AG08396 (cell line): ENCODE measurements at places on chromosomes 7 and 10.
A peak's percentile ranks its signal among the peaks of the same experiment; 100 is the strongest.

DNA sequence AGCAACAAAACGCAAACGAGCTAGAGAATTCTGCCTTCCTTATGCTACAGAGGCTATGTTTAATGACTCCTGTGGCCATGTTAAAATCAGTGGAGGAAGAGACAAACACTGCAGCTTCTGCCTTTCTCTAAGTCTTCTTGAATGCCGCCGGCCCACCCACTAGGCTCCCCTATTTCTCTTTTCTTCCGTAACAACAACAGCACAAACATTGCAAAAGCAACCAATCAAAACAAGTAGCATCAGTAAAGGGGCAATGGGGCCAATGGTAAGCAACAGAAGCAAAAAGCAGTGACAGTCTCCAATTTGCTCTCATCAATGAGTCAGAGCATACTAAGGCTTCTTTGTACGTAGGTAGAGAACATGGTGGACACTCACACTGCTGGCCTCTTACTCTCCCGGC, 26.8 kb downstream of the DNAJC1 start:
- no peak for DNase-seq

DNA sequence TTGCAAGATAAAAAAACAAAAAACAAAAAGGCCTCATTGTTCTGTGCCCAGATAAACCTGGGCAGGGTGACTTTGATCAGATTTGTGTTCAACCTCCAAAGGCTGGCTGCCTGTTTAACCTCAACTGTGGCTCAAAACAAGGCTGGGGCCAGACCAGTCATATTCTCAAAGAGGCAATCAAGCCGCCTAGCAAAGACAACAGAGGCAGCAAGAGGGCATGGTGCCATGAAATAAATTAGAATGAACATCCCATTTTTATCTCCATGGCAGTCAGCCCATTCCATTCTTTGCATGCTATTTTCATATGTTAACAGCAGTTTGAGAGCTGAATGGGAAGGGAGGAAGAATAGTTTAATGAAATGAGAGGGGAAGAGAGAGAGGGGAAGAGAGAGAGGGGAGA, 1150.3 kb downstream of the TYW1 start:
- DNase-seq, result no peak

DNA sequence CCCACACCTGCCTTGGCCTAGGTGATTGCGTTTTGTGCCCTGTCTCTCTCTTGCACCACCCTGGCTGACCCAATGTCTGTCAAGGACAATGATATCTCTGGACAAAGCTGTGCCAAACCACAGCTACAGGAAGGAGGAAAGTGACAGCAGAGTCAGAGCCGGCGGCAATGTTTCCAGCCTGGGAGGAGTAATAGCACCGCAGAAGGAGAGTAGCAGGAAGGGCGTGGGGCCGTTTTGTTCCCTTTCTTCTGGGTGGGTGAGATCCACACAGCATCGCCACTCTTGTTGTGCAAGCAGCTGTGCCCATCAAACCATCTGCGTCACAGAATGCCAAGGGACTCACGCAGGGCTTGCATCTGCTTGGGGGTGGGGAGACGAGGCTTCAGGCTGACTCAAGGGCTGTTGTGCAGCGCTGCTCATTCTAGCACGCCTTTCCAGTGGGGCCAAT, 341.6 kb upstream of the AUTS2 start:
- DNase-seq, result no peak

DNA sequence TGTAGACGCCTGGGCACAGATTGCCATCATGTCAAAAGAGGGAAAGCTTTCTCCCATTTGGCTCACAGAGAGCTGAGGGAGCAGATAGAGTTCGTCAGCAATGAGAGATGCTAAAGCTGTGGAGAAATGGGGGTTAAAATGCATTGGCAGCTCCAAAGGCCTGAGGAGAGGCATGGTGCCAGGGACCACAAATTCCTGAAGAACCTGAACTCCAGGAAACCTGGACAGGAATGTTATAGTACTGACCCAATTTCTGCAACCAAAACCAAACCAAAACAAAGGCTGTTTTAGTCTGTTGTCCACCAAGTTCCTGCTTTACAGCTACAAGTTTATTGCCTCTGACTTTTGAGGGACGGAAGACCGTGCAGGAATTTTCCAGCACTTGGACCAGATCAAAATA, 575.7 kb downstream of the REEP3 start:
- DNase-seq, result no peak

- DNase-seq, result no peak
Observed at GRCh38 chr10:113843972-113844485, 9.9 kb downstream of the DCLRE1A start.

DNA sequence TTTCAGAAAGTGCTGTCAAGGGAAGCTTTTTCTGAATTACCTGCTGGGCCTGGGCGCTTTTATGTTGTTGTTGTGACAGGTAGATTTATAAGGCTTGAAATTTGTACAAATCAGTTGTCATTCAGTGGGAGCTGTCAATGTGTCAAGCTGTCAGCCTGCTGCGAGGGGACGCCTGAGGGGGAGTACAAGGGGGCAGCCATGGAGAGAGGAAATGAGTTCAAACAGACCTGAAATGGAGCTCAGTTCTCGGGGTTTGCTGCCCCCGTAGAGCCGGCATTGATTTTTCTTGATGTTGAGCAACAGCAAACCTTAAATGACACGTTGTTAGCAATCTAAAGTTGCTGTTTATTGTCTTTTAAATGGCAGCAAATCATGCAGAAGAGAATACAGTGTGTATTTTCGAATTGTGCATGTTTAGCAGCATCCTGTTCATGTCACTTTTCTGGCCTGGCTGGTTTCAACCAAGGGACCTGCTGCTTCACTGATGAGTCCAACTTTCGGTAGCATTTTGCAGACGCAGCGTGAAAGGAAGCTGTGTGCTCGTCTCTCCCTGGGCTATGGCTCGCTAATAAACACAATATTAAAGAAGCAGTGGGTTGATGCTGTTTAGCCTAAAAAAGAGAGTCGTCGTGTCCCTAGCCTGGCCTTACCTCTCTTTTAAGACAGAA, 166.5 kb downstream of the LRMDA start:
- no peak for DNase-seq

GRCh38 chr7:83524277-83525075, 124.5 kb downstream of the SEMA3E start:
- no peak for DNase-seq

DNA sequence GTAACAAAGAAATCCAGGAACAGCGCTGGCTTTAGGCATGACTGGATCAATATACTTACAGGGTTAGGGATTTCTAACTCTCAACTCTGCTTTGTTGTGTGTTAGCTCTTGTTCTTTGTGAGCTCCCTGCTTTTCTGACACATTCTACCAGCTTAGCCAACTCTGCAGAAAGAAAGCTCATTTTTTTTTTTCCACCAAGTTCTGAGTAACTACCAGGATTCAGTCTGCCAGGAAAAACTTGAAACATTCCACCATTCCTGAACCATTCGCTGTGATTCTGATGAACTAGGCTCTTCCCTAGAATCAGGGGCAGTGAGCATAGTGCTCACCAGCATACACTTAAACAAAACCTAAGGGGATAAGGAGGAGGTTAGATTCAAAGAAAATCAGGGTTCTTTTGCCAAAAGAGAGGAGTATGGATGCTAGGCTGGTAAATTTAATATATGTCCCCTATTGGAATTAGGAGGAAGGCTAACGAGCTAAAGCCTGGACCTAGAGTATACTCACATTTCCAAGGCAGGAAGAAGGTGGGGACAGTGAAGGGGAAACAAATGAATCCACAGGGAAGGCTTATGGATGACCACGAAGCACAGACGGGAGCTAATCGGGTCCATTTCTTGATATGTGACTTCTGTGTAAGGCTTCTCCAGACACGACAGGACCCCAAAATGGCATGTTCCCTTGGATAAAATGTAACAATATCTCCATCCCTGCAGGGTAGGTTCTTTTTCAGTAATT, 183.4 kb downstream of the PRKG1 start:
- peak; percentile 14 for DNase-seq

DNA sequence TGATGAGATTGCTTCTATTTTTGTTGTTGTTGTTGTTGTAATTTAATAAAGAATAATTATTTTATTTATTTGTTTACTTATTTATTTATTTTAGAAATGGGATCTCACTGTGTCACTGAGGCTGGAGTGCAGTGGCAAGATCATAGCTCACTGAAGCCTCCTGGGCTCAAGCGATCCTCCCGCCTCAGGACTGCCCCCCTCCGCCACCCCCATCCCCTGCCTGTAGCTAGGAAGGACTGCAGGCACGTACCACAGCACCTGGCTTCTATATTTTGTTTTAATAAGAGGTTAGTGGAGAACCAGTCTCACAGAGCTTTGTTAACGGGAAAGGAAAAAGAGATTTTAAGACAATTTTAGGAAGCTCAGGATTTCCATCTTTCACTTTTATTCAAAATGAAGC, 19.5 kb upstream of the SMC3 start:
- no peak for DNase-seq

DNA sequence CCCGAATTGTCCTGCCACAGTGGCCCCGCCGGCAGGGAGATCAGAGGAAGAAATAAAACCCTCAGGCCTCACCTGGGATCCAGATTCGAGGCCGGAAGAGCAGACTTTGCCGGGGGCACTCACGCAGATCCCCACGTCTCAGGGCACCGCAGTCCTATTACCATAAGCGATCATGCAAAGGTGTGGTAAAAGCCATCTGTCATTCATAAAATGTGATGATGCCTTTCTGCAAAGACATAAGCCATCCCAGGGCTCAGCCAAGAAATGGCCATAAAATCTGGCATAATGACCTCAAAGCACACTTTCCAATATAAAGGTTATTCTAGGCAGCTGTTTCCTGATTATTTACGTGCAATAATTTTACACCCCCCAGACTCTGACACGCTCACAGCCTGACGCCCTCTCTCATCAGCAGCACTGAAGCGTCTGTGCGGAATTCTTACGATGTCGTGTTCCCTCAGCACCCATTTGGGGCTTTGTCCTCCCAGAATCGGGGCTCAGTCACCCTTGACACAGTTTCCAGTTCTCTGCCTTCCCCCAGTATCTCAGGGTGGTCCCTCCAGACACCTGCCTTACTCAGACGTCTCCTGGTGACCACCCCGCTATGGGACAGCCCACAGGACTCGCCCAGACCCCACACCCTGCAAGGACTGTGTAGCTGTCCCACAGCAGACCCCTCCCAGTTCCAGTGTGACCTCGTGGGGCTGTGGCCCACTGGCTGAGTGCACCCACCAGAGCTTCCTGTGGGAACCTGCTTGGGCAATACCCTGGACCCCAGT, 74.3 kb upstream of the FAM20C start:
- no peak for DNase-seq

DNA sequence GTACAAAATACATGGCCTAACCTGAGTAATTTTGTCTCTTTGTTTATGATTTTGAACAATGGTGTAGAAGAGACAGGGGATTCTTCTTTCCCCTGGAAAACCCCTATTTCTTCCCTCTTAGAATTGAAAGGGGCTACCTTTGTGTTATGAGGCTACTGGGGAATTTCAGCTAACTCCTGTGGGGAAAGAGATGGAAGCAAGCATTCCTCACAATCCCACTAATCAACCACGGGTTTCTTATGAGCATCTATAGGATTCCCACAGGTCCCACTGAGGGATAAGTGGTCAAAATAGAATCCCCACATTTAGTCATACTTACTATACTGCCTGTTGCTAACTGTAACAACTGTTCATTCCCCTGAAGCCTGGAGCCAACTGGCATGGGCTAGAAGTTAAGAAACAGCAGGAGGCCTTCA, 32.2 kb upstream of the ITGB8 start:
- DNase-seq, result no peak

- no peak for DNase-seq
Observed at GRCh38 chr7:9022456-9022855, 589.0 kb downstream of the NXPH1 start.

DNA sequence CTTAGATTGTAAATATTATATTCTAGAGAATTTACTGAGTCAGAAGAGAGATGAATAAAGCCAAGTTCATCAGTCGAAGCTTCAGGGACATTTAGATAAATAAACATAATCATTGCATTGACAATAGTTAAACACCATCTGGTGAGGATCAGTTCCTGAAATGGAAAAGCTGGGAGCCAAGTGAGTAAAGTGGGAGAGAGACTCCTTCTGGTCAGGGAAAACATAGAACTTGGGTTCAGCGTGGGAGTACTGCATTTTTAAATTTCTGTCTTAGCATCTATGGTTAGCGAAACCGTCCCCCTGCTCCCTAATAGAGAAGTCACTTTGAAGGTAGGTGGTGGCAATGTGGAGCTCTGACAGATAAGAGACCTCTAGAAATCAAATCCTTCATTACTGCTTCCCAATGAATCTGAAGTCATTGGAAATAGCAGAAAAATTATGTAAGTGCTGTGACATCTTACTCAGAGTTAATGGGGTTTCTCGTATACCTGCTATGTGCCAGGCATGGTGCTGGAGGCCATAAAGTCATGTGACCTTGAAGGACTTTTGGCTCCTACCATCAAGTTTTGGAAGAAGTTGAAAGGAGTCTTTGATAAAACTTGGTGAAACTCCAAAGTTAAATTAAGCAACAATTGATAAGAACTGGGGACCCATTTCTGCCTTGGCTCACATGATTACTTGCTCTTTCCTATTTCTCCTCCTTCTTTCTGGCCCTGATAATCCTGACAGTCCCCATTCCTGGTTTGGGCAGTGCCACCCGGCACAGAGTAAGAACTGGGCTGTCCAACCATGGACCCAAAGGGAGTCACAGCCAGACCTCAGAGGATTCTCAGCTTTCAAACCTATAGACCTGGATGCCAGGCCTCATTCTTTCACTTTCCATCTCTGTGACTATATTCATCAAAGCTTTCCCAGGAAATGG, 211.2 kb downstream of the C7orf25 start:
- DNase-seq, result no peak

DNA sequence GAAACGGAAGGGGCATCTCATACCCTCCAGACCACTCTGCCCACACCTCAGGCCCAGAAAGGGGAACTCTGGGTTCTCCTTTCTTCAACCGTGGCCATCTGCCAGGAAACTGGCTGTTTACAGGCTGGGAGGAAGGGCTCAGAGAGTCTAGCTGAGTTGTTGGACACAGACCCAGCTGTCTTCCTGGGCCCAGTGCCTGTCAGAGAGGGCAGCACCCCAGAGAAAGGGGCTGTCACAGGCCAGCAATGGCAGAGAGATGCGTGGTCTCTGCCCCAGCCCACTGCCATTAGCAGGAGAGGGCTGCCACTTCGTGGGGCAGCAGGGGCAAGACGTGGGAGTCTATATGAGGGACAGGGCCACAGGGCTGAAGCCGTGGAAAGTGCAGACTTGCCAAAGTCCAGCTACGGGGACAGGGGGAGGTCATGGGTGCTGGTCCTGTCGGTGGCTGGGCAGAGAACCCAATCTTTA, 11.0 kb downstream of the GRID1 start:
- DNase-seq, result no peak
